ENCODE measurements at places on chromosomes 1 and 21.

GRCh38 chr1:36831186-36831810, 203.0 kb downstream of the GRIK3 start:
- DNase-seq = no peak

DNA sequence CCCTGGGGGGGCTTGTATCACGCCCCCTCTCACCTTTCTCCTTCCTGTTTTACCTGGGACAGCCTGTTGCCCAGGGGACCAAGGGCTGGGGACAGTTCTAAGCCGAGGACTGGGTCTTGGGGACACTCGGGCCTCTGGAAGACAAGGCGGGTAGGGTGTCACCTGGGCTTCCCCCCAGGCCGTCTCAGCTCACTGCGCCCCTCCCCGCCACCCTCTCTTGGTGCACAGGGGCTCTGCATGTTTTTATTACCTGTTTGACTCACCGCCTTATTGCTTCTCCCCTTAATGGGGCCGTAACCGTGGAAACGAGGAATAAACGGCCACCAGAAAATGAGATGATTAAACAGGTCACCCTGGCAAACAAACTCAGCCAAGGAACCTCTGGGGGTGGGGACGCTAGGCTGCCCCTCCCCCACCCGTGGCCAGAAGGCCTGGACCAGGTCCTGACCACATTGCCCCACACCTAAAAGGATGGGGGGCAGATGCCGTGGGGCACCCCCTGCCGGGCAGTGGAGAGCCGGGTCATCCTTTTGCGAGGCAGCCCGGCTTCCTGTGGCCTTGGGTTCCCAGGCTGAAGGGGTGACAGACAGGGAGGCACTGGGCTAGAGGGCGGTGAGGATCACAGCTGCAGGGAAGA, 109.9 kb downstream of the CASZ1 start:
- DNase-seq = peak; percentile 13

- no peak for DNase-seq
These were observed 3.5 kb downstream of the MINDY1 start for GRCh38 chr1:151003180-151003579.

DNA sequence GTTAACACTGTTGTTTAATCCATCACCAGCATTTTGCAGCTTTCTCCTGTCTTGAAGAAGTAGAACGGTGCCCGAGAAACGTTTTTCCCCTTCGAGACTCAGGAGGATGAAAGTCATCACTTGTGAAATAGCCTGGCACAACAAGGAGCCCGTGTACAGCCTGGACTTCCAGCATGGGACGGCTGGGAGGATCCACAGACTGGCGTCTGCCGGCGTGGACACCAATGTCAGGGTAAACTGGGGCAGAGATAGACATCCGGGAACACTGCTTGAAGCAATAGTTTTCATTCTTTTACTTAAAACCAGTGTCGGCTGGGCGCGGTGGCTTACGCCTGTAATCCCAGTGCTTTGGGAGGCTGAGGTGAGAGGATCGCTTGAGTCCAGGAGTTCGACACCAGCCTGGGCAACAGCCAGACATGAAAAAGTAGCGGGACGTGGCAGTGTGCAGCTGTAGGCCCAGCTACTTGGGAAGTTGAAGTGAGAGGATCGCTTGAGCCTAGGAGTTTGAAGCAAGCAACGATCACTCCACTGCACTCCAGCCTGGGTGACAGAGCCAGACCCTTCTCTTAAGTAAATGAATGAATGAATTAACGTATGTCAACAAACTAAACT, 945 bp downstream of the CHAF1B start:
- no peak for DNase-seq

DNA sequence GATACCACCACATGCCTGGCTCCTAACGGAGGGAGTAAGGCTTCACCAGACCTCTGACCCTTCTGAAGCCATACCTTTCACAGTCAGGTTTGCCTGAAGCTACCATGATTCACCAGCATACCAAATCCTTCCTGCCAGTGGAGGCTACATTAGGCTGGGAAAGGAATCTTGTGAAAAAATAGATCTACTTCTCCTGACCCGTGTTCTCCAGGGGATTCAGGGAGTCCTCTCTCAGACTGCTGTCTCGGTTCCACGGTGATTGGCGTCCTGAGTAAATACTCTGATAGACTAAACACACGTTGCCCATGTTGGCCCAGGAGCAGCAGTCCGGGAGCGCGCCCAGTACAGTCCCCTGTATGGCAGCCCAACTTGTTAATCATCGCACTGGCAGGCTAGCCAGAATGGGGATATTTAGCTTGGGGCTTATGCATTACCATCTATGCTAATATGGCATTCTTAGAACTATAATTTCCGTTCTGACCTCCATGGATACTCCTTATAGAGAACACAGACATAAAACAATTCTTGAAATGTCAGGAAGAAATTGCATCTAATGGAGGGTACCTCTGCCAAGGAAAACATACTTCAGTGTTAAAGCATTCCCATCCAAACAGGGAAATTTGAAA, 173.2 kb downstream of the ROR1 start:
- peak; percentile 27 for DNase-seq

- DNase-seq = no peak
These were observed 16.7 kb downstream of the SHISA4 start for GRCh38 chr1:201905234-201905890.

GRCh38 chr1:61910035-61910434, 167.8 kb downstream of the PATJ start:
- no peak for DNase-seq

- no peak for DNase-seq
These were observed 6.2 kb upstream of the ZRANB2 start for GRCh38 chr1:71087060-71087459.

GRCh38 chr1:58041621-58042020, 504.9 kb downstream of the OMA1 start:
- DNase-seq = no peak

DNA sequence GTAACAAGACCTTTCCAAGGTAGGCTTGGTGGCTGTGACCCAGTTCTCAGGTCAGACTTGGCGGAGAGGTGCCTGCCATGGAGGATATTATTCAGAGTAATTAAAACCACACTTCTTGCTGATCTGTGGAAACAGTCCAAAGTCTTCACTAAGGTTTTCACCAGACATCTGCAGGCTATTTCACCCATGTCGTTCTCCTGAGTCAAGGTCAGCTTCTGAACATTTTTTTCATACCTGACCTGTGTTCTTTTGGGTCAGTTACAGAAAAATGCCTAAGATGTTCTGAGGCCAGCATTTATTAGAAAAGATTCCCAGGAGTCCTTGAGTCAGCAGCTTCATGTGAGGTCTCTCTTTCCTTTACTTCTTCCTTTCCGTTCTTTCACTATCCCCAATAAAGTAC, 54.9 kb downstream of the RGL1 start:
- DNase-seq = peak; percentile 72

GRCh38 chr1:234310460-234310817, 62.8 kb upstream of the COA6 start:
- no peak for DNase-seq

DNA sequence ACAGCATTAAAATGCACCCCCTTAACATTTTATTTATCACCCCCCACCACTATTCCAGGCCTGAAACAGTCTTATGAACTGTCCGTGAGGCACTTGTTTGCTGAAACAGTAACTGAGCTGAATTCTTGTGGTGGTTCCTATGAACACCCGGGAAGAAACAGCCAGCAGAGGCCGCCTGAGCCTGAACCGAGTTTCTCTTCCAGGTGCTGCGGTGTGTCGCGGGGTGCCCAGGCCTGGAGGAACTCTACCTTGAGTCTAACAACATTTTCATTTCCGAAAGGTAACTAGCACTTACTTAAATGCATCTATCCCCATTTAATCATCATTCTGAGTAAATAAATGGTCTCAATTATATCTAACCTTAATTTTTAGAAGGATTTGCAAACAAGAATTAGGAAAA, 66.8 kb downstream of the TBCE start:
- DNase-seq = no peak

DNA sequence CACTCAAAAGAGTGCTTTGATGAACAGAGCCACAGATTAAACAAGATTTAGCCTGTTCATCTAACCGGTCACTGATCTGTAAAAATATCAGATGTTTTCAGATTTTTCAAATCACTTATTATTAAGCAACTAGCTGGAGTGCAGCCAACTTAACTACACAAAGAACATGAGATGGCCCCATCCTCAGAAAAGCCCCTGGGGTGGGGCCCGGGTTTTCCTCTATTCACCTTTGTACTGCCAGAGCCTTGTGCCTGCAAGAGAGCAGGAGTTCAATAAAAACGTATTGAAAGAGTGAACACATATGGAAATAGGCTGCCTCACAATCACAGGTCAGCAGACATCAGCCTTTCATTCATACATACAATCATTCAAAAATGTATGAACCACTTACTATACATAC, 516.1 kb downstream of the OMA1 start:
- no peak for DNase-seq

DNA sequence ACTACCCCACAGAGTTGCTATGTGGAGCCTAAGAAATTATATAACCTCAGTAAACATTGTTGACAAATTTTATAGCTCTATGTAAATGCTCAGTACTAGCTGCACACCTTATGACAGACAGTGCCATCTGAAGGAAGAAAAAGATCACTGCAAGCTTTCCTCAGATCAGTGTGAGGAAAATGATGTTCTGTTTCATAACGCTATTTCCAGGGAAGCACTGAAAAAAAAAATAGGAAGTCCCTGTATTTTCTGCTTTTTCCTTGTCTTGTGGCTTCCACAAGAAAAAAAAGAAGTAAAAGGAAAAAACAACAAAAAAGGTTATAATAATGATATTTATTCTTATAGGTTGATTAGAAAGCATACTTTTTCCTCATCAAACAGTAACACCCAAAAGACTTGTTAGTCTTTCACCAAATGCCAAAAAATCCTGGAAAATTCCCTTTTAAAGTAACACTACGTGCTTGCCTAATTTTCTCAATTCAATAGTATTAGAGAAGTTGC, 23.2 kb downstream of the LYST start:
- DNase-seq = peak; percentile 50

DNA sequence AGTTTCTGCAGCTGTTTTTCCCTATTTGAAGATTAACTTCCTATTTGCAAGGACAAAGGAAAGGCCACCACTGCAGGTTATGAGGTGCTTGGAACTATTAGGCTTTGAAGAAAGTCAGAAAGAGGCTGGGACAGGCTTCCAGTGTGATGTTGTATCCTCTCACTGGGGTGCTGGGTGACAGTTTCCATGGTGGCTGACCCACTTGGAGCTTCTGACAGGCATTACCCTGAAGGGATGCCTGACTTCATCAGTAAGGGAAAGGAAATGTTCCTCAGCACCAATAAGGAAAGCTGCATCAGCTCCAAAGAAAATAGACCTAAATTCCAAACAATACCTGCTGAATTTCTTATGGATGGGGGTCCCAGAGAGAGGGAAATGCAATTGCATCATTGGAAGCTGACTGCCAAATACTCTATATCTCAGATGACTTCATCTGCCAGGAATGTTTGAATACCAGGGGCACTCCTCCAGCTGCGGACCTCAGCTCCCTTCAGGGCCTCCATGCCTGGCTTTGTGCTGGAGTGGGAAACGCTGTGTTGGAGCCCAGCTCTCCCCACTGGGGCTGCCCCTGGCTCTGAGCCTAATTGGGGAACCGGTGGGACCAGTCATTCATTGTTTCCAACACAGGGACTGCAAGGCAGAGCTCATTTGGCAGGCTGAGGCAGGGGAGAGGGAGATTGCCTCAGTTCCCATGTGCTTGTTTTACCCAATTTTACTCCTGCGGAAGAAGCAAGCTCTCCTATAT, 76.6 kb downstream of the RGL1 start:
- DNase-seq = peak; percentile 90

DNA sequence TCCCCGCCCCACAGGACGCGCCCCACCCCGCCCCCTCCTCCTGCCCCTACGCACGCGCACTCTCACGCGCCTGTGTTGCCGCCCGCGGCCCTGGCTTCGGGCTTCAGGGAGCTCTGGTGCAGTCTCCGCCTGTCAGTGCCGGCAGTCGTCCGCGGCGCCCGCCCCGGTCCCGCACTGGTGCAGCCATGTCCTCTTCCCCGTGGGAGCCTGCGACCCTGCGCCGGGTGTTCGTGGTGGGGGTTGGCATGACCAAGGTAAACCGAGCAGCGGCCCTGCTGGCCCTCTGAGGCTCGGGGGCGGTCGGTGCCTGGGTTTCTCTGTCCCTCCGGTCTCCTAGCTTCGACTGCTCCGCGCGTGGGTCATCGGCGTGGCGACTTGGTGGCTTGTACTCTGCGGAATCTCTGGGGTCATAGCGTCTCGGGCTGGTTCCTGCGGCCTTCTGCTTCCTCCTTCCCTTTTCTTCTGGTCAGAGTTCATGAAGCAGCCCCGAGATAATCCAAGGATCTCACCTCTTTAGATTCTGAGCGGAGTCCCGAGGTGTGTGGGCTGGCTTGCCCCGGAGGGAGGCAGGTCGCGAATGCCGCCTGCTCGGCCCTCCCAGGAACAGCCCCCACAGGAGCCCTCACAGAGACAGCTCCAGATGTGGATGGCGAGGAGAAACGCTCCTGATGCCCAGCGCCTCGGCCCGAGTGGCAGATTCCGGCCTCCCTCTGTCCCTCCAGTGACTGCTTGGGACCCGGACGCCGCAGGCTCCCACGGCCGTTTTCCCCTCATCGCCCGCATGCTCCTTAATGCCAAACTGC, at the start of gene SCP2:
Gene SCP2 (plus strand): TSS at position 65 of the 803 bp plus-strand sequence. CDS start 121 bp downstream, at position 186.
- peak; percentile 65 for DNase-seq

DNA sequence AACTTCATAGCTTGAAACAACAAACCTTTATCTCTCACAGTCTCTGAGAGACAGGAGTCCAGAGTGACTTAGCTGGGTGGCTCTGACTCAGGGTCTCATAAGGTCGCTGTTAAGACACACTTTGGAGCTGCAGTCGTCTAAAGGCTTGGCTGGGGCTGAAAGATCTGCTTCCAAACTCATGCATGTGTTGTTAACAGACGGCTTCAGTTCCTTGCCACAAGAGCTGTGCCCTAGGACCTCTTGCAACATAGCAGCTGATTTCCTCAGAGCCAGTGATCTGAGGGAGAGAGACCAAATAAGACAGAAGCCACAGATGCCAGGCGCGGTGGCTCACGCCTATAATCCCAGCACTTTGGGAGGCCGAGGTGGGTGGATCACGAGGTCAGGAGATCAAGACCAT, 176.8 kb downstream of the DISC1 start:
- no peak for DNase-seq

GRCh38 chr1:237303929-237304328, 261.9 kb downstream of the RYR2 start:
- no peak for DNase-seq

DNA sequence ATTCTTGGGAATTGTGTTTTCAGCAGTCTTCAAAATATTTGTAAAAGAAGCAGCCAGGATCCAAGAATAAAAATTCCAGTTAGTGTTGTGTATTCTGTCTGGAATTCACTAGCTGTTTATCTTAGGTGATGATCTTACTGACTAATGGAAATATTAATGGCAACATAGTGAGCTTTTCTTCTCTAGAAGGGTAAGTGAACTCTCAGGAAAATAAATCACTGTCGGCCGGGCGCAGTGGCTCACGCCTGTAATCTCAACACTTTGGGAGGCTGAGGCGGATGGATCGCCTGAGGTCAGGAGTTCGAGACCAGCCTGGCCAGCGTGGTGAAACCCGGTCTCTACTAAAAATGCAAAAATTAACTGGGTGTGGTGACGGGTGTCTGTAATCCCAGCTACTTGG, 87.4 kb upstream of the KIF1B start:
- peak; percentile 76 for DNase-seq

DNA sequence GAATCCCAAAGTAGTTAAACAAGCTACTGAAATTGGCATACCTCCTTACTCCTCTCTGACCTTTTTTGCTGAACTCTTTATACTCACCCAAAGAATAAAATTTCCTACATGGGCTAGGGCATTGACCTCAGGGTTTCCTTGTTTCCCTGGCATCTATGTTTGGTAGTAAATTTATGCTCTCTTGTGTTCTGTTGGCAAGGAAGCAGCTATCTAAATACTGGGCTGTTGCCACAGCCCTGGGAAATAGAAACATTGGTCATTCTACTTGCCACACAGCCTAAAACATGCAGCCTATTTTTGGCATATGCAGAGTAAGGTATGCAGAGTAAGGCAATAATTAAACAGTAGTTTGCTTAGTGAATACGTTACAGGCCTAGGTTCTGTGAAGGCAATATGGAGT, 351.4 kb downstream of the HLX start:
- DNase-seq = peak; percentile 21

Data from fibroblast of skin of right quadriceps (primary cell).